ENCODE measurements at places on chromosomes 12 and 14.

GRCh38 chr12:54932038-54932437 lies 52.5 kb downstream of the TESPA1 start:
- DNase-seq: no peak

DNA sequence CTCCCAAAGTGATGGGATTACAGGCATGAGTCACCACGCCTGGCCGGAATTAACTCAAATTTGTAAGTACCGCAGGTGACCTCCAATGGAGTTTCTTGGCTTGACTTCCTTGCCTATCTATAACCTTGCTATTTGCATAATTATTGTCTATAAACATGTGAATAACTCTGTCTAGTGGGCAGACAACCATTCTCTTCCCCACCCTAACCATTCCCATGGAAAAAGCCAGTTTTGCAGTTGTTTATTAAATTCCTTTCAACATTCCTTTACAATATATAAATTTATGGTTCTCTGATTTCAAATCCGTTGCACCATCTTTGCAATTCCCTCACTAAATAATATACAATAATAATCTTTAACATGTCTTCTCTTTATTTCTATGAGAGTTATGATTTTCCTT lies 61.0 kb upstream of the ZDHHC17 start:
- no peak for DNase-seq

DNA sequence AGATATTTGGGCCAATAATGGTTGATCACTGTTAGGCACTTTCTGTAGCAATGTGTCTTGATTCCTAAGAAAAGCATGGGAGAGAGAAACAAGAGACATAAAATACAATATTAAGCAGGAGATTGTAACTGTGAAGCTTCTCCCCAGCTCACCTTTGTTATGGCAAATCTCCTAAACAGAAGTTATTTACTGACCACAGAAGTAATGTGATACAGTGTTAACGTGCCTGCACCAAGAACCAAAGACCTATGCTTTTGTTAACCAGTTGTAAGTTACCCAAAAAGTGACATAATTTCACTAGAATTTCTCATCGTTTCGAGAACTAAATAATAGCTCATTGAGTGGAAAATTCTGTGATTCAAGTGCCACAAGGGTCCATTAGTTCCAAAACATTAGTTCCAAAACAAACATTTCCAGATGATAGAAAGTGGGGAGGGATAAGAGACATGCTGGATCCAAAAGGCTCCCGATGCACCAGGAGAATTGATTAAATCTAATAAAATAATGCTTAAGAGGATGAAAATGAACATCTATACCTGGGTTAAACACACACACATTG lies 14.3 kb downstream of the RERG start:
- no peak for DNase-seq

GRCh38 chr14:79356040-79356439 lies 855.3 kb downstream of the DIO2 start:
- no peak for DNase-seq

DNA sequence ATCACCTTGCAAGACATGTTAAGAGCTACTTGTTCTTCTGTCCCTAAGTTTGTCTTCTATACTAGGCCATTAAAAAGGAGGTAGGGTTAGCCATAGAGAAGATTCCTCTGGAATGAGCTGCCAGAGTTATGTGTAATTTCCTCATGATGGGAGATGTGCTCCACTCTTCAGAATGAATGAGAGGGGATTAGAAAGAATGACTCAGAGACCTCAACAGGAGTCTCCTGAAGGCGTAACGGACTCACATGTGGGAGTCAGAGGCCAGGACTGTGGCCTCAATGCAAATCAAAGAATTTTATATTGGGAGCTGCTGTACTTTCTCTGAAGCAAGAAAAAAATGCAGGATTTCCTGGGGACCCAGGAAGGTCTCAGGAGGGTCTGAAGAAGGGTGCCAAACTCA lies 87.8 kb upstream of the ATXN7L3B start:
- no peak for DNase-seq

DNA sequence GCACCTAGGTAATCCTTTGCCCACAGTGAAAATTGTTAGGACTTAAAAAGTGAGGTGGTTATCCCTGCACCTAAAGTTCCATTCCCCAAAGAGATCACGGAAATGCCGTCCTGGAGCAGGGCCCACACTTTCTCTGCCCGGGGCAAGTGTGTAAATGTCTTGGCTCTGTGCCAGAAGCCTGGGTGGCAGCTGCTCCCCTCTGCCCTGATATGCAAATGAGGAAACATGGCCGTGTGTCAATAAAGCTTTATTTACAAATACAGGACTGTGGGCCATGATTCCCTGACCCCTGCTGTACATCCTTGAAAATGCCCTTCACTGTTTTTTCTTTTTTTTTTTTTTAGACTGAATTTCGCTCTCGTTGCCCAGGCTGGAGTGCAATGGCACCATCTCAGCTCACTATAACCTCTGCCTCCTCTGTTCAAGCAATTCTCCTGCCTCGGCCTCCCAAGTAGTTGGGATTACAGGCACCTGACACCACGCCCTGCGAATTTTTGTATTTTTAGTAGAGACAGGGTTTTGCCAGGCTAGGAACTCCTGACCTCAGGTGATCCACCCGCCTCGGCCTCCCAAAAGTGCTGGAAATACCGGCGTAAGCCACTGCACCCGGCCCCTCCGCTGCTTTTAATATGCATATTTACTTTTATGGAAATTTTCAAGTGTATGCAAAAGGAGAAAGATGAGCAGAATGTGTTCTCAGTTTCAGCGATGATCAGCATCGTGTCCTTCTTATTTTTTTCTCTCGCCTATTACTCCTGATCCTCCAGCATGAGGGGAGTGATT lies 75.5 kb downstream of the GALNT9 start:
- no peak for DNase-seq

DNA sequence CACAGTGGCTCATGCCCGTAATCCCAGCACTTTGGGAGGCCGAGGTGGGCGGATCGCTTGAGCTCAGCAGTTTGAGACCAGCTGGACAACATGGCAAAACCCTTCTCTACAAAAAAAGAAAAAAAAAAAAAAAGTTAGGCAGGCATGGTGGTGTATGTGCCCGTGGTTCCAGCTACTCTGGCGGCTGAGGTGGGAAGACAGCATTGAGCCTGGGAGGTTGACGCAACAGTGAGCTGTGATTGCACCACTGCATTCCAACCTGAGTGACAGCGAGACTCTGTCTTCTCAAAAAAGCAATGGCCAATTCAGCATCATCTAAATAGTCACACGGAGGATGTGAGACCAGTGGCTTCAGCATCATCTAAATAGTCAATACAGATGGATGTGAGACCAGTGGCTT lies 10.4 kb upstream of the SAMD4A start:
- no peak for DNase-seq

DNA sequence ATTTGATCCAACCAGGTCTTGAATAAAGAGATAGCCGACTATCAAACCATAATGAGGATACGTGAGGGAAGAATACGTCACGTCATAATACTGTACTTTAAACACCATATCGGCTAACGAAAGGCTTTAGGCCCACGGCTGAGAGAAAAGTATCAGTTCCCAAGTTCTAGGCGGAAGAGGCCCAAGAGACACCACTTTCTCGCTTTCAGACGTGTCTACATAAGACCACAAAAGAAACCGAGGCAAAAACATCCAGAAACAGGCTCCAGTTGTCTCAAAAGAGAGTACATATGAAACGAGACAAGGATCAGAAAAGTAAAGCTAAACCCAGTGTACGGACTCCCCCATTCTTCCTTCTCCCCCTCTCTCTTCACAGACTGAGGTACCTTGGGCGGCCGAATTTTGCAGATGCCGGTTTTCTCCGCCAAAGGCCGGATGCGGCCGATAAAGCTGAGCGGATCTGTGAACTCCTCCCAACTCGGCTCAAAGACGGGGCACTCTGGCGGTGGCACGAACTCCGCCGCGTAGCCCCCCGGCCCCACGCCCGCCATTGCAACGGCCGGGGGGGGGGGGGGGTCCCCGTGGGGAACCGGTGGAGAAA lies 479 bp downstream of the KDM5A start:
- no peak for DNase-seq

GRCh38 chr12:29238822-29239291 lies 89.8 kb downstream of the FAR2 start:
- DNase-seq: no peak

DNA sequence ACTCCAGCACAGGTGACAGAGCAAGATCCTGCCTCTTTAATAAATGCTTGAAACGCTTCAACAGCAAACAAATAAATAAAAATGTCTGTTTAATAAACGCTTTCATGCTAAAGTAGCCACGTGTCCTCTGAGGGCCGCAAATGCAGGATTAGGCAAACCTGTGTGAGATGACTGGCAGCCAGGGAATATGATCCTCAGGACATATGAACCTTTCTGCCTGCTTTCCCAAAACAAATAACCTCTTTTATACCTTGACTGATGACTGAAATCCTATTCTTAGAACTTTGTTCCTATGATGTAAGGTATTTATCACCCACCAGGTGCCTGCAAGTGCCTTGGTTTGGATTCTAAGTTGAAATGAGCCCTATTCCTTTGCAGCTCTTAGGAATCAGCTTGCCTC lies 14.5 kb upstream of the FLVCR2 start:
- DNase-seq: no peak

GRCh38 chr12:47828008-47828975 lies 8.6 kb upstream of the HDAC7 start:
- no peak for DNase-seq

DNA sequence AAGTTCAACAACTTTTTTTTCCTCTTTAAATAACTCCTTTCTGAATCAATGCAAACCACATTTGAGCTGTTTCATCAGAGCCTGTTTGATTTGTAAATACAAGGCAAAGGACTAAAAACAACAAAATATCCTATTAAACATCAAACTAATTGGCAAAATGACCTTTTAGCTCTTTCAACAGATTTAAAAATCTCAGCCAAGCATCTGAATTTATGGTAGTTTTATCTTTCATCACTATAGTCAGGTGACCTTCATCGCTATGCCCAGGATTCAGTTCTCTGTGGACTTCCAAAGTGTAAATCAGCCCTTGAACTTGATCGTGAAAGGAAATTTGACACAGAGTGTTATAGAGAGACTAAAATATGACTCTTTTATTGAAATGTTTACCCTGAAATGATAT lies 1554.5 kb upstream of the FLRT2 start:
- no peak for DNase-seq

DNA sequence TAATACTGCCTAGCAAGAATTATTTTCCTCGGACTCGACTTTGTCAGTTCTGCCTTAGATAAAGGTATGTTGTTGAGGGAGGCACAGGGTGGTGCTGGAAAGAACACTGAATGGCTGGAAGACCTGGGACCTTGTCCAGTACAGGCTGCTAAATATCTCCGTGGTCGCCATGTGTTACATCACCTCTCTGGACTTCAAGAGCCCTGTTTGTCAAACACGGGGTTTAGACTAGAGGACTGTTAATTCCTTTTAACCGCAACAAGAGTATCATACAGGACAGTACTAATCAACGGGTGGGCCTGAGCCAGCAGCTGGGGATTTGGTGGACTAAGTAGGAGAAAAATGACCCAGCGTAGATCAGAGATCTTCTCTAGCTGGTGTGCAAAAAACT lies 476.3 kb downstream of the LRIG3 start:
- no peak for DNase-seq

- no peak for DNase-seq
Measured at GRCh38 chr12:58731096-58731495, 189.2 kb downstream of the LRIG3 start.

GRCh38 chr12:89453121-89453978 lies 71.2 kb downstream of the GALNT4 start:
- DNase-seq: no peak

DNA sequence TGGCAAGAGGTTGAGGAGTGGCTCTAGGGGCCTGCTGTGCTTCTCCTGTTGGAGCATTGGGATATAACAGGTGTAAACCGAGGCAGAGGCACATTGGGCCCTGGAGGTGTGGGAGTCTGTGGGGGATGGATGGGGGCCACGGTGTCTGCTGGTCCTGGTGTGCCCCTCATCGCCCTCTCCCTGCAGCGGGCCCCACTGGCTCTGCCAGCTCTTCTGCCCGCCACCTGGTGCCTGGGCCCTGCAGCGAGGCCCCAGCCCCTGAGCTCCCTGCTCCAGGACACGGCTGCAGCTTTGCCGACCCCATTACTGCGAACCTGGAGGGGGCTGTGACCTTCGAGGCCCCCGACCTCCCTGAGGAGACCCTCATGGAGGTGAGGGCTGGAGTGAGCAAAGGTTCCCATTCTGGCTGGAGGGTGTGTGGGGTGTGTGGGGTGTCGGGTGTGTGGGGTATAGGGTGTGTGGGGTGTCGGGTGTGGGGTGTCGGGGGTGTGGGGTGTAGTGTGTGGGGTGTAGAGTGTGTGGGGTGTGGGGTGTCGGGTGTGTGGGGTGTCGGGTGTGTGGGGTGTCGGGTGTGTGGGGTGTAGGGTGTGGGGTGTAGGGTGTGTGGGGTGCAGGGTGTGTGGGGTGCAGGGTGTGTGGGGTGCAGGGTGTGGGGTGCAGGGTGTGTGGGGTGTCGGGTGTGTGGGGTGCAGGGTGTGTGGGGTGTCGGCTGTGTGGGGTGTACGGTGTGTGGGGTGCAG lies 10.6 kb upstream of the PUS1 start:
- DNase-seq: no peak

- no peak for DNase-seq
Measured at GRCh38 chr14:67820428-67820971, 921 bp downstream of the RAD51B start.

GRCh38 chr12:6697584-6698351 lies 2.8 kb downstream of the PIANP start:
- DNase-seq: no peak

- no peak for DNase-seq
Measured at GRCh38 chr12:57112492-57113294, 1.5 kb upstream of the STAT6 start.

GRCh38 chr12:2583091-2583497 lies 211.7 kb upstream of the FKBP4 start:
- DNase-seq: peak; percentile 26

DNA sequence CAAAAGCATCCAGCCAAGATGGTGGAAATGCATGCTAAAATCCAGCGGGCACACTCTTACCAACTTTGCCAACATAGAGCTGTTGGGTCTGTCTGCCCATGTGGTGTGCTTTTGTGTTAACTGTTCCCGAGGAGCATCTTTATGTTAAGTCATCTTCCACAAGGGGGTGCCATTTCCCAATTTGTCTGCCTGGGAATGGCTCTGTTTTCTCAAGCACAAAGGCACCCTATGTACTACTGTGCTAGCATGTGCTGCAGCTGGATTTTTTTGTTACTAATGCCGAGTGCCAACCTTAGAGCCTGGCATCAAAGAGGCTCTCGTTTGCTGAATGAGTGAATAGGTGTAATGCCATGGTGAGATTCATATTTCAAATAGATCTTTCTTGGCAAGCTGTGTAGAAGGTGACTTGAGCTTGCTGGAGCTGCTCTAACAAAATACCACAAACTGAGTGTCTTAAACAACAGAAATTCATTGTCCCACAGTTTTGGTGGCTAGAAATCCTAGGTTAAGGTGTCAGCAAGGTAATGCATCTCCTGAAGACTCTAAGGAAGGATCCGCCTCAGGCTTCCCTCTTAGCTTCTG lies 74.3 kb downstream of the TRHDE start:
- no peak for DNase-seq

All from stimulated activated CD4-positive, alpha-beta T cell treated with anti-CD3 and anti-CD28 coated beads, TNF-alpha, amount 100 ng/mL, for 1 hour (primary cell).